Type B pancreatic cell (in vitro differentiated cells): ENCODE measurements at places on chromosomes 12 and 14.

- DNase-seq = no peak
- no peaks in the 10 kb centered on the region for H3K36me3 ChIP-seq
Observed at GRCh38 chr14:94562941-94563883, 2.0 kb downstream of the SERPINA4 start.

DNA sequence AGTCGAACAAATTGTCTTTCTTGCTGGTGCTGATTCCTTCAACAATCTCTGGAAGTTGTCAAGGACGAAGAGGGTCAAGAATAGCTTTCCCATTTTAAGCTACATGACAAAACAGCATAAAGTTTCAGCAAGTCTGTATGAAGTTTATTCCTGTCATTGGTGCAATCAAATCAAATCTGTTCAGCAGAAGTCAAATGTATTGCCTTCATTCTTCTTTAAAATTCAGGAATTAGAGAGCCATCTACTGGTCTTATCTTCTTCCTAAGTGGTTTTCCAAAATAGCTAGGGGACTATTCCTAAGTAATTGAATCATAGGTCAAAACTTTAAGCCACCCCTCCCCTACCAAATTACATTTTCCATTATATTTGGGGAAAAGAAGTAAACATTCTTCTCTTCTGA is 990.2 kb downstream of the GALC start:
- H3K4me1 ChIP-seq = peaks cover 9% of the 10 kb centered on the region
- H3K27ac ChIP-seq = no peak overlapping the region
- no peak overlapping the region for H3K4me3 ChIP-seq
- DNase-seq = no peak

- H3K27ac ChIP-seq = no peak overlapping the region
- DNase-seq = no peak
- H3K4me1 ChIP-seq = peaks cover 12% of the 10 kb centered on the region
Observed at GRCh38 chr12:47767216-47767724, 5.8 kb upstream of the SLC48A1 start.

DNA sequence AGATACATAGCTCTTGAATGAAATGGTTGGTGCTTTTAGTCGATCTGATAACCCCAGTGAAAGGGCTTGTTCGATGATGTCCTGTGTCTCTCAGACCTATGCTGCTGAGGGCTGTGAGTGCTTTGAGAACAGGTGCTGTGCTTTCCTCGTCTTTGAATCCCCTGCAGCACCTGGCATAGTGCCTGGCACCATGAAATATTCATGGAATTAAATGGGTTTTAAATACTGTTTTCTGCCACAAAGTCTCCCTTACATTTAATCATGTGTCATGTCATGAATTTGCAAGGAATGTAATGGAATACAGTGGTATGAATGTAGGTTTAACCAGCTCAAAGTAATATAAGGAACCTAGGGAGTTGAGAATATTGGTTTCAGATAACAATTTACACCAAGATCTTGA is 220.5 kb upstream of the PRICKLE1 start:
- no peak overlapping the region for H3K4me3 ChIP-seq
- H3K4me1 ChIP-seq = peaks cover 12% of the 10 kb centered on the region
- no peaks in the 10 kb centered on the region for H3K27me3 ChIP-seq
- DNase-seq = no peak
- no peak overlapping the region for H3K27ac ChIP-seq

DNA sequence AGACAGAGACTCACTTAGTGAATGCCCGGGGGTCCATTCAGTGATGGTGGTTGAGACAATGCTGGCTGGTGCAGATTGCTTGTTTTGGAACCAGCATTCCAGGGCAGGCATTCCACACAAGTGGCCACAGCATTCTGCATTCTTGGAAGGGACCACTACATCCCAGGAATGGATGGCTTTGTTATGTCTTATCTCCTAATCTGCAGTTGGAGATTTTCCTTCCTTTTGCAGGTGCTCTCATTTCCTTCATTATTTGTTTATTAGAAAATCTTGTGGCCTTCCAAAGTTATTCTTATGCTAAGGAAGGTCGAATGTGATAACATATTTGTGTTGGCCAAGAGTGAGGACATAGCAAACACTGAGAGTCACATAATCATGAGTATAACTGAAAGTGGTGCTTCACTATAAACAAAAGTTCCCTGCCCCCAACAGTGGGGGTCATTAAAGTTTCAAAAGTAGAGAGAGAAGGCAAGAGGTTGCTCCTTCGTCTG is 66.0 kb downstream of the BMP4 start:
- DNase-seq = no peak
- H3K27me3 ChIP-seq = peaks cover 4% of the 10 kb centered on the region
- no peak overlapping the region for H3K4me3 ChIP-seq
- H3K4me1 ChIP-seq = peaks cover 12% of the 10 kb centered on the region

DNA sequence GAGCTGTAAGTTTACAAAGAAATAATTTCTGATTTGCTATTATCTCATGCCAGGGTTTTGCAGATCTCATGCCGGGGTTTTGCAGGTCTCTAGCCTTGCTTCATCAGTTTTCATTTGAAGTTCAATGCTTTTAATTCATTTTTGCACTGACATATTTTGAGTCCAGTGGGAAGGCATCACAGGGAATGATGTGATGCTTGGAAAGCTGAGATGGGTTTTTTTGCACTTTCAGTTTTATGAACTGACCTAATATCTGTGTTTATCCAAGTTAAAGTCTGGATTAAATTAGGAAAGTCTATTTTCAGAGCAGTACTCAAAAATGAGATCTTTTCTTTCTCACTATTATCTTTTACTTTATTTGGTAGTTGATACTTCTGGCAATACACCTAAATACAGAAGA is 23.6 kb upstream of the REP15 start:
- no peak overlapping the region for H3K27ac ChIP-seq
- H3K4me1 ChIP-seq = no peaks in the 10 kb centered on the region
- no peak overlapping the region for H3K4me3 ChIP-seq
- H3K27me3 ChIP-seq = no peaks in the 10 kb centered on the region

- no peaks in the 10 kb centered on the region for H3K4me1 ChIP-seq
- H3K27ac ChIP-seq = no peak overlapping the region
- no peak for DNase-seq
- no peak overlapping the region for H3K4me3 ChIP-seq
- H3K36me3 ChIP-seq = peaks cover 11% of the 10 kb centered on the region
- no peaks in the 10 kb centered on the region for H3K27me3 ChIP-seq
Observed at GRCh38 chr14:35631071-35631805, 97.3 kb downstream of the INSM2 start.

GRCh38 chr12:75908961-75909605 is 122.5 kb downstream of the PHLDA1 start:
- no peaks in the 10 kb centered on the region for H3K27me3 ChIP-seq
- H3K4me1 ChIP-seq = peaks cover 30% of the 10 kb centered on the region
- peak overlapping the region; percentile 58 for H3K27ac ChIP-seq
- H3K36me3 ChIP-seq = no peaks in the 10 kb centered on the region

- no peaks in the 10 kb centered on the region for H3K36me3 ChIP-seq
- no peak overlapping the region for H3K27ac ChIP-seq
- no peak overlapping the region for H3K4me3 ChIP-seq
- no peaks in the 10 kb centered on the region for H3K27me3 ChIP-seq
Observed at GRCh38 chr12:124740691-124741137, 123.0 kb downstream of the SCARB1 start.

DNA sequence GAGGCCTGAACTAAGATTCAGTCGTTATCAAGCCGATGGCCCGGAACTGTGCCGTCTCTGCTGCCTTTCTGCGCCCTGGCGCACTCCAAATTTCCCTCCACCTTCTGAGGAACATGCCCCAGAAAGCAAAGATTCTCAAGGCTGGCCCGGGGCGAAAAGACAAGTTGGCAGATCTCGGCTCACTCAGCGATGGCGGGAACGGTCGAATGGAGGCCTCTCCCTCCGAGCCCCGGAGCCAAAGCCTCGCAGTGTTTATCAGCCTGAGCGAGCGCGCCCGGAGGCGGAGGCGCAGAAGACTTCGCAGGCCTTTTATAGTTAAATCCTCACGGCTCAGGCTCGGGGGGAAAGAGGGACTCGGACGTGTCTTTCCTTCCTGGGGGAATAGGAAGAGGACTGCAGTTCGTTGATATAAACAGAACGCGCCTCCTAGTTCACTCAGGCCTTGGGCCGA is 5.6 kb downstream of the TBX5 start:
- peaks cover 10% of the 10 kb centered on the region for H3K36me3 ChIP-seq
- H3K27ac ChIP-seq = no peak overlapping the region
- no peak for DNase-seq
- H3K4me1 ChIP-seq = peaks cover 9% of the 10 kb centered on the region

DNA sequence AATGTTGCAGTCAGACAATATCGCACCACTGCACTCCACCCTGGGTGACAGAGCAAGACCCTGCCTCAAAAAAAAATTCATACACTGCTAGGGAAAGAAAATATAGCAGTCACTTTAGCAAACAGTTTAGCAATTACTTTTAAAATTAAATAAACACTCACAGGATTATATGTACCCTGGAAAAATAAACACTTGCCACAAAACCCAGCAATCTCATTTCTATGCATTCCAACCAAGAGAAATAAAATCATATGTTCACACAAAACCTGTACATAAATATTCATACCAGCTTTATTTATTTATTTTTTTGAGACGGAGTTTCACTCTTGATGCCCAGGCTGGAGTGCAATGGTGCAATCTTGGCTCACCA is 20.2 kb downstream of the ATXN2 start:
- no peak overlapping the region for H3K4me3 ChIP-seq
- H3K4me1 ChIP-seq = peaks cover 16% of the 10 kb centered on the region
- no peak for DNase-seq
- H3K27ac ChIP-seq = peak overlapping the region; percentile 24
- no peaks in the 10 kb centered on the region for H3K27me3 ChIP-seq

- H3K4me1 ChIP-seq = peaks cover 38% of the 10 kb centered on the region
- no peak overlapping the region for H3K27ac ChIP-seq
- H3K36me3 ChIP-seq = peaks cover 6% of the 10 kb centered on the region
- no peaks in the 10 kb centered on the region for H3K27me3 ChIP-seq
- H3K4me3 ChIP-seq = no peak overlapping the region
Observed at GRCh38 chr12:93434256-93434865, 7.4 kb downstream of the UBE2N start.

DNA sequence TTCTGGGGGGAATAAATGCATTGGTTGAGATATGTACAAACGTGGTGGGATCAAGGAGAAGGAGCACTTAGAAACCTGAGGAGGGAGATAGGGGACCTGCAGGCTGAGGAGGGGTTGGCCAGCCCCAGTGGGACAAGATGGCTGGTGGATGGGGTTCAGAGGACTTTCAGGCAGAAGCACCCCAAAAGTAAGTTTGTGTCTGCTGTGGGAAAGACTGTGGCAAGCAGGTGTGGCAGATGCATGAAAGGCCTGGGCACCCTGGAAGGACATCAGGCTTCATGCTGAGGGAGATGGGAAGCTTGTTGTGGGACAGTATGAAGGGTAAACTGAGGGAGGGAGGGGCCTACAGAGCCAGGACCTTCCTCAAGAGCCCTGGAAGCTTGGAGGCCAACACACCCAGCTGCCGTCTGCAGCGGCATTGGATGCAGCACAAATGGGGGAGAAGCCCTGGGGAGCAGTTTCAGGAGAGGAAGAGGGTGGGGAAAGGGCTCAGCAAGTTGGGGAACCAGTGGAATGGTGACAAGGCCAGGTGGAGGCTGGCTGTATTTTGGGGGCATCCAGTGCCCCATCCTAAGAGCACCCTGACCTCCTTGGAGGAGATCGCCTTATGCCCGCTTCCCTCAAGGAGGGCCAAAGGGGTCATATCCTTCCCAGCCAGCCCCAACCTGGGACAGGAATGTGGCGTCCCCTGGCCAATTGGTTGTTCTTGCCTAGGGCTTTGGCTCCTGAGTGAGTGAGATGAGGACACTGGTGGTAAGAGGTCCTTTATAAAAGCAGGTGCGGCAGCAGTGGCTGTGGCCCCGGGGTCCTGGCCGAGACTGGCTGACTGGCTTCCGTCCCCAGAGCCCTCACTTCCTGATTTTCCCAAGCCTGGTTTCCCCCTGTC is 20.7 kb downstream of the NFKBIA start:
- no peaks in the 10 kb centered on the region for H3K36me3 ChIP-seq
- DNase-seq = no peak
- peaks cover 20% of the 10 kb centered on the region for H3K4me1 ChIP-seq
- no peaks in the 10 kb centered on the region for H3K27me3 ChIP-seq

DNA sequence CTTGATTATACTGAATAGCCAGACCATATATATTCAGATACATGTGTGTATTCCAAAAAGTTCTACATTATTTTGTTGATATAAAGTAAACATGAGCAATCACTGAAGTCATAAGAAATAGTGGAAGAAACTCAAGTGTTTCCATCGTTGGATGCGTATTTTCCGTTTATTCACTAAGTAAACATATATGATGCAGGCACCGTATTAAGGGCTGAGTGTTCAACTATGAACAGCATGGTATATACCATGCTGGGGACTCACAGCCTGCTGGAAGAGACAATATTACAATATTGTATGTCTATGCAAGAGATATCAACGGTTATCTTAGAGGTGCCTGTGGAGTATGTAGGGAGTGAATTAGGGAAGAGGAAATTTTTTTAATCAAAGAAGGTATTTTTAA is 1.2 kb downstream of the PYROXD1 start:
- peaks cover 30% of the 10 kb centered on the region for H3K27me3 ChIP-seq
- no peak for DNase-seq
- H3K27ac ChIP-seq = peak overlapping the region; percentile 95
- H3K36me3 ChIP-seq = peaks cover 22% of the 10 kb centered on the region

DNA sequence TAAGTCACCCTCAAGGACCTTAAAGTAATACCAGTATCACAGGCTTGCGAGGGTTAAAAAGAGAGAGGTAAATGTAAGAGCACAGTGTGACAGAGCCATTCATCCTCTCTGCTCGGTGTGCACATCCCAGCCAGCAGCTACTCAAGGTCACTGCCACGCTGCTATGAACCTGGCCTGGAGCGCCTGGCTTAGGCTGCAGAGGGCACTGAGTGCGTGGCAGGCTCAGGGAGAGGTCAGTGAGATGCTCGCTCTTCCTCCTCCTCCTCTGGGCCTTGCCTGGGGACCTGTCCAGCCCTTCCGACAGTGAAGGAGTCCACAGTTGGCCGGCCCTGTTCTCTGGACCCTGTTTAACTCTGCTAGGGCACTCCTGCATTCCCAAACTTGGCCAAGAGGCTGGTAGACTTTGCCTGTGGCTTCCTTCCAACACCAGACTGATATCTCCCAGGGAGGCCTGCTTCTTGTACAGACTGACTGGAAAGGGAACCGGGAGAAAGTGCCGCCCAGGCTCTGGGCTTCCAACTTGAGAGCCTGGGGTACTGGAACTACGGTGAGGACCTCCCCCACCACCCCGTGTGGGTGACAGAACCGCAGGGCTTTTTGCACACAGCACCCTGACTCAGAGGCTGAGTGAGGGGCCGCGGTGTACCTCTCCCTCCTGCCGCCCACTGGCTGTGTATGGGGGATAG is 62.6 kb upstream of the CORO1C start:
- no peak overlapping the region for H3K4me3 ChIP-seq
- no peaks in the 10 kb centered on the region for H3K27me3 ChIP-seq
- H3K36me3 ChIP-seq = peaks cover 15% of the 10 kb centered on the region
- no peak overlapping the region for H3K27ac ChIP-seq
- no peaks in the 10 kb centered on the region for H3K4me1 ChIP-seq
- DNase-seq = no peak

- H3K36me3 ChIP-seq = peaks cover 15% of the 10 kb centered on the region
- peak overlapping the region; percentile 92 for H3K27ac ChIP-seq
- DNase-seq = no peak
- peaks cover 20% of the 10 kb centered on the region for H3K4me1 ChIP-seq
- H3K4me3 ChIP-seq = peak overlapping the region; percentile 94
Observed at GRCh38 chr12:113186033-113186365, 478 bp downstream of the RITA1 start.
